ENCODE measurements at places on chromosomes 1 and 21.

GRCh38 chr1:37699147-37699546, 6.8 kb downstream of the CDCA8 start:
- no peaks in the 10 kb centered on the region for H3K36me3 ChIP-seq
- H3K27me3 ChIP-seq = no peaks in the 10 kb centered on the region
- peak overlapping the region; percentile 17 for H3K27ac ChIP-seq
- no peak overlapping the region for H3K4me3 ChIP-seq
- peaks cover 2% of the 10 kb centered on the region for H3K4me1 ChIP-seq

GRCh38 chr21:31286621-31287020, 57.4 kb downstream of the TIAM1 start:
- H3K27me3 ChIP-seq = peaks cover under 1% of the 10 kb centered on the region
- no peaks in the 10 kb centered on the region for H3K36me3 ChIP-seq
- no peak overlapping the region for H3K27ac ChIP-seq
- H3K4me3 ChIP-seq = no peak overlapping the region

DNA sequence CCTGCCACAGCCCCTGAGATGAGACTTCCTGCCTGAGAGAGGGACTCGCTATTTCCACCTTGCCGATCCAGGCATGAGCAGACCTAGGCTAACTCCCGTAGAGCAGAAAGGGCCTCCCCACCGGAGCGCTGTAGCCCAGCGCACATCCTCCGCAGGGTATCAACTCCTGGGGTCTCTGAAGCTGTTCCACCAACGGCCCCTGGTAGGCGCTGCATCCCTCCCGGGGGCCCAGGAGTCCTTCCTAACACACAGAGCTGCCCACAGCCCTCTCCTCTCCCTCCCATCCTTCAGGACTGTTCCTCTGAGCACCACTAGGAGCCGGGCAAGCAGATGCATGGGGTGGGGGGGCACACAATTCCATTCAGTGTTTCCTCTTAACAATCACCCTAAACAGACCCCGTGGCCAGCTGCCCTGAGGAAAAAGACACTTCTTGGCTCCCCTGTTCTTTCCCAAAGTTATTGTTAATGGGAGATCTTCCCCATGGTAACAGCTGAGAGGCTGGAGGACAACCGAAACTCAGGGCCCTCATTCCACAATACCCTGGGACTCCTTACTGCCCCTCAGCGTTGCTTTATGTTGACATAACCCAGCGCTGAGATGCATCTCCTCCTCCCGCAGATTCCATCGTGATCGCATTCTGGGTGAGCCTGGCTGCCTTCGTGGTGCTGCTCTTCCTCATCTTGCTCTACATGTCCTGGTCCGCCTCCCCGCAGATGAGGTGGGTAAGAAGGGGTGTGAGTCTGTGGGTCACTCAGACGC, 7.5 kb downstream of the MRAP start:
- H3K4me1 ChIP-seq = no peaks in the 10 kb centered on the region
- H3K4me3 ChIP-seq = no peak overlapping the region
- H3K36me3 ChIP-seq = peaks cover 20% of the 10 kb centered on the region
- H3K27ac ChIP-seq = no peak overlapping the region

DNA sequence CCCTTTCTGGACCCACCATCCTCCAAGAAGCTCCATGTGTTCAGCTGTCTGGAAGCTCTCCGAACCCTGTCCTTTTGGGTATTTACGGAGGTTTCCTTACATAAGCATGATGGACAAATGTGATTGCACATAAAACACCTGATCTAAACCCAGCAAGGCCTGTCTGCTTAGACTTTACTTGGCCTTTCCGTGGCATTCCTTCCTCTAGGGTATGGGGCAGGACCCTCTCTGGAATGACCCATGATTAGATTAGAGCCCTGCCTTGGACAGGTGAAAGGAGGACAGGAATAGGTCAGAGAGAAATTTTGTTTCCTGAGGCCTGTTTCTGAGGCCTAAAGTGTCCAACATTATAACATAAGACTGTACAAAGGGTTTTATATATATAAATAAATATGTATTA, 16.9 kb downstream of the PTPRU start:
- H3K4me1 ChIP-seq = no peaks in the 10 kb centered on the region
- H3K4me3 ChIP-seq = no peak overlapping the region
- no peaks in the 10 kb centered on the region for H3K36me3 ChIP-seq
- no peak for DNase-seq
- H3K27me3 ChIP-seq = peaks cover 11% of the 10 kb centered on the region

DNA sequence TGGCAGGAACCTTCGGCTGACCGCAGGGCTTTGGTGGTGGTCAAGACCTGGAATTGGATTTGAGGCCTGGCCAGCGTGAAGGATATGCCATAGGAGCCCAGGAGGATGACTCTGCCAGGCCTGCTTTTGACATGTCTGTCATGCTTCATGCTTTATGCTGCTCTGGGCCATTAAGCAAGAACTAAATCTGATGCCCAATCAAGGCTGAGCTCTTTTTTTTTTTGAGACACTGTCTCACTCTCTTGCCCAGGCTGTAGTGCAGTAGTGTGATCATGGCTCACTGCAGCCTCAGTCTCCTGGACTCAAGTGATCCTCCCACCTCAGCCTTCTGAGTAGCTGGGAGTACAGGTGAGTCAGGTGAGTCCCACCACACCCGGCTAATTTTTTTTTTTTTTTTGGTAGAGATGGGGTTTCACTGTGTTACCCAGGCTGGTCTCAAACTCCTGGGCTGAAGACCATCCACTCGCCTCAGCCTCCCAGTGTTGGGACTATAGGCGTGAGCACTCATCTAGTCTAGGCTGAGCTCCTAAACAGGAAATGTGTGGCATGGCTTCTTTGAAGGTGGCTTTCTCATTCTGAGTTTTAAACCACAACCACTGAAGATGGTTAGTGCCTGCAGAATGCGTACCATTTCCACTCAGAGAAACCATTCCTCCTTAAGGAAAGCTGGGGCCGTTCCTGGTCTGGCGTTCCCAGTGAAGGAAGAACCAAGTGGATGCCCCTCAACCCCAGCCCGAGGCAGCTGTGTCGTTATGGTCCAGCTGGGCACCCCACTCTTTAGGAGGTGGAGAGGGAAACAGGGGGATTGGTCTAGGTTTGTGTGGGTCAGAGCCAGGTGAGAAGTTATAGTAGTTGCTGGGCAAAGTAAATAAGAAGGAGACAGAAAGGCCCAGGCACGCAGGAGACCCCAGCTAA, 34.2 kb upstream of the ATP5PO start:
- H3K36me3 ChIP-seq = no peaks in the 10 kb centered on the region
- peaks cover 37% of the 10 kb centered on the region for H3K4me1 ChIP-seq

DNA sequence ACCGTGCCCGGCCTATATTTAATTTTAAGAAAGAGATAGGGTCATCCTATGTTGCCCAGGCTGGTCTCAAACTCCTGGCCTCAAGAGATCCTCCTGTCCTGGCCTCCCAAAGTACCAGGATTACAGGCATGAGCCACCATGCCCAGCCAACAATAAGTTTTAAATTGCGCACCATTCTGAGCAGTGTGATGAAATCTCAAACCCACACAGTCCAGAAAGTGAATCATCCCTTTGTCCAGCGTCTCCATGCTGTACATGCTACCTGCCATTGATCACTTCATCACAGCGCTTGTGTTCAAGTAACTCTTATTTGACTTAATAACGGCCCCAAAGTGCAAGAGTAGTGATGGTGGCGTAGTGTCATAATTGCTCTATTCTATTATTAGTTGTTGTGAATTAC, 75.4 kb downstream of the APP start:
- no peak for DNase-seq

DNA sequence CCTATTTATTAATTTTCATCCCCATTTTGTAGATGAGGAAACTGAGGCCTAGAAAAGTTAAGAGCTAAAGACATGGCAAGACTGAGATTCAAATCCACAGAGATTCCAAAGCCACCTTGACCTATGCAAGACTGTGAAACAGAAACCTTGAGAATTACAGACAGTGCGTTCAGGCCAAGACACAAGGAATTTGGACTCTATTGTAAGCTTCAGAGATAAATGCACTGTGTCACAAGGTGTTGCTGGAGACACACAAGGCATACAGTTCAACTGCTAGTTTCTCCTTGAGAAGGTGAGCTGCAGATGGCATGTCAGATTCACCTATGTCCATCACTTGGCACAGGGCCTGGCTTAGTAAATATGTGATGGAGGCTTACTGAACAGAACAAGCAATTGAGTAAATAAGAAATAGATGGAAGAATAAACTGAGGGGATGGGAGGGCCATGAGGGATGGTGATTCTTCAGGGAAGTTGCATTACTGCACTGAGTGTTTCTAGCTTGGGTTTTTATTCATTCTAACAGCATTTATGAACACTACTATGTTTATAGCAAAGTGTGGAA, 215.0 kb downstream of the DAB1 start:
- H3K4me1 ChIP-seq = no peaks in the 10 kb centered on the region
- H3K27me3 ChIP-seq = peaks cover 2% of the 10 kb centered on the region
- DNase-seq = no peak
- no peak overlapping the region for H3K4me3 ChIP-seq
- H3K27ac ChIP-seq = no peak overlapping the region

DNA sequence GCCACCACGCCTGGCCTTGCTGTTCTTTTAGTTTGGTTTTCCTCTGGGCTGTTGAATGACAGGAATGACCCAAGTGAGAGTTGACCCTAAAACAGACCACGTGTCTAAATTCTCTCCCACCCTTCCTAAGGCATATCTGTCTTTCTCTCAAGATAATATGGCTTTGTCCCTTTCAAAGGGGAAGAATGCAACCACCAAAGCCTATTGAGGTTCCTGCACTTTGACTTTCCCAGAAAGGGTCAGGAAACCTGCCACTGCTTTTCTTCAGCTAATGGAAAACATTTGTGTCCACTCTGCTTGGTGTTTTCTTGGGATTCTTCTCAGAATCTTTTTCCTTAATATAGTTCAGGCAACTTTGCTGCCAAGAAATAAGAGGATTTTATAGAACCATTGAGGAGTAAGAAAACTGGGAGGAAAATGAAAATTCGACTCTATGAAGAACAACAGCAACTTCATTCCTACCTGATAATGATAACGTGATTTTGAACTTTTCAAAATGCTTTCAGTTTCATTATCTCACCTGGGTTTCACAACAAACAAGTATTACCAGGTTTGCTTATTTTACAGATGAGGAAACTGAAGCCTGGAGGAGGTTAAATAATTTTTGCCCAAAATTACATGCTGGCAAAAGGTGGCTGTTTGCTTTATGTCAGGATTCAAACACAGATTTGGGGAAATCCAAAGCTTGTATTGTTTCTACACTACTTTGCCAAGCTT, 6.9 kb downstream of the PLPP3 start:
- no peaks in the 10 kb centered on the region for H3K36me3 ChIP-seq
- no peaks in the 10 kb centered on the region for H3K27me3 ChIP-seq

DNA sequence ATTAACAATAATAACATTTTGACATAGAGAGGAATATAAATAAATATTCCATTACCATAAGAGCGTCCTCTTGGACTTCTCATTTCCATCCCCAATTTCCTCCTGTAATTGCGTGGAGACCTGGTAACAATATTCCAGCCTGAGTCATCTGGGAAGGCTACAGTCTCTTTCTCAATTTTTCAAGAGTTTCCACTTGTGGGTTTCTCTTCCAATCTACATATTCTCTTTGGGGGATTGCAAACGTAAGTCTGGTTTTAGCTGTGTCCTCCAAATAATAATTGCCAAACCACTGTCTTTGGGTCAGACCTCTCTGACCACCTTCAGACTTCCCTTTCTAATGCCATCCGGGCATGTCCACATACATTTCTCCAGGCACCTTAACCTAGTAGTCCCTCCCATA, 124.5 kb upstream of the USP24 start:
- H3K4me3 ChIP-seq = no peak overlapping the region
- H3K27me3 ChIP-seq = peaks cover 15% of the 10 kb centered on the region
- peak overlapping the region; percentile 9 for H3K27ac ChIP-seq
- no peaks in the 10 kb centered on the region for H3K4me1 ChIP-seq
- no peak for DNase-seq

DNA sequence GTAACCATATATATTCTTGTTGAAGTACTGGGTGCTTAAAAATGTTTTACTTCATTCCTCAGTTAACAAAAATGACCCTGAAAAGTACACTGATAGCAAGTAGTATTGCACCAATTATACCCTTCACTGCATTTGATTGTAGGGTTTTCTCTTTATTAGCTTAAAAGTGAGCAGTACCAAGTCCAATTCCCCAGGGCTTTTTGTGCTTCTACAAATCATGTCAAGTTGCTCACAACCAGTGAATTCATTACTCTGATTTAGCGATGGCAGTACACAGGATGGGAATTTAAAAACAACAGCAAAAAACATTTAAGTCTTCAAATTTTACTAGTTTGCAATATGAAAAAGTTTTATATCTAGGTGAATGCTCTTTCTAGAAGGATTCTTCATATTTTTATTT, 436.4 kb downstream of the PTBP2 start:
- no peaks in the 10 kb centered on the region for H3K27me3 ChIP-seq
- no peak for DNase-seq
- no peaks in the 10 kb centered on the region for H3K36me3 ChIP-seq
- no peaks in the 10 kb centered on the region for H3K4me1 ChIP-seq
- no peak overlapping the region for H3K4me3 ChIP-seq

DNA sequence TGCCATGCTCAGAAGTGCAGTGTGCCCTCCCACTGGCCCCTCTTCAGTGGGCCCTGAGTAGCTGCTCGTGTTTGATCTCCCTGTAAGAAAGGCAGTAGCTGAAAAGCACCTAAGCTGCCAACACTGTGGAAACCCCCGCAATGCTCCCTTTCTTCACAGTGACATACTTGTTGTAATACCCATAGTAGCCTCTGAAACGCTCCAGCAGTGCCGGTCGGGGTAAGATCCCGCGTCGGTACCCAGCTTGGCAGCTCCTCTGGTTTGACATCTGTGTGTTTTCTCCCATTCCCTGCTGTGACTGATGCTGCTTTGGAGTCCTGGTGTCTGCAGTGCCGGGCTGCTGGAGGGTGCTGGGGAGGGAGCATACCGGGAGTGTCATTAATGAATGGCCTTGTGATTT, 3.6 kb downstream of the CHAF1B start:
- DNase-seq = no peak
- H3K4me1 ChIP-seq = peaks cover 3% of the 10 kb centered on the region
- H3K27me3 ChIP-seq = no peaks in the 10 kb centered on the region
- no peak overlapping the region for H3K27ac ChIP-seq
- no peak overlapping the region for H3K4me3 ChIP-seq
- peaks cover 5% of the 10 kb centered on the region for H3K36me3 ChIP-seq

DNA sequence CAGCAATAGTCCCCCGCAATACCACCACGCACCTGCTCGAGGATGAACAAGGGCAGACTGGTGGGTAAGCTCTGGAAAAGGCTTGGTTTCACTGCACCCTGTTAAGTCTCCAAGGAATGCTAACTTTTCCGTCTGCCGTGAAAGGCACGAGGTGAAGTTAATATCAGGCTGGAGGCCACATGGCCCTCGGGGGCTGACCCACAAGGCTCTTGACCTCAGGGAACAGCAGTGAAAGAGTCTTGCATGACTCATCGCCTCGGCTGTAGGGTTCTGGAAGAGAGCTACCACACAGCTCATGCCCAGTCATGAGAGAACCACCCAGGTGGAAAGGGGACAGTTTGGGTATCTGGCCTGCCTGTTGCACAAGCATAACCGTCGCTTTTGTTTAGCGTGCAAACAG, 24.7 kb downstream of the SCCPDH start:
- peaks cover 1% of the 10 kb centered on the region for H3K4me1 ChIP-seq
- peaks cover 9% of the 10 kb centered on the region for H3K36me3 ChIP-seq
- no peak overlapping the region for H3K27ac ChIP-seq
- DNase-seq = no peak

- H3K27ac ChIP-seq = no peak overlapping the region
- peaks cover 10% of the 10 kb centered on the region for H3K27me3 ChIP-seq
- no peak overlapping the region for H3K4me3 ChIP-seq
Measured at GRCh38 chr1:227401562-227402342, 83.5 kb upstream of the CDC42BPA start.

GRCh38 chr1:151822404-151822803, 9.2 kb downstream of the RORC start:
- H3K4me1 ChIP-seq = peaks cover 2% of the 10 kb centered on the region
- no peak overlapping the region for H3K27ac ChIP-seq
- H3K27me3 ChIP-seq = peaks cover 13% of the 10 kb centered on the region
- no peak for DNase-seq
